SK-N-SH treated with all-trans-retinoic acid at 6 μM for 48 hours (cell line): ENCODE measurements at places on chromosomes 12 and 14.

GRCh38 chr12:77504466-77504865, 326.2 kb upstream of the NAV3 start:
- ATAC-seq, result no peak

- peak; percentile 68 for ATAC-seq
Observed at GRCh38 chr14:89814126-89814525, 140.4 kb downstream of the EFCAB11 start.

GRCh38 chr14:34122081-34122480, 171.2 kb upstream of the EGLN3 start:
- ATAC-seq, result no peak

DNA sequence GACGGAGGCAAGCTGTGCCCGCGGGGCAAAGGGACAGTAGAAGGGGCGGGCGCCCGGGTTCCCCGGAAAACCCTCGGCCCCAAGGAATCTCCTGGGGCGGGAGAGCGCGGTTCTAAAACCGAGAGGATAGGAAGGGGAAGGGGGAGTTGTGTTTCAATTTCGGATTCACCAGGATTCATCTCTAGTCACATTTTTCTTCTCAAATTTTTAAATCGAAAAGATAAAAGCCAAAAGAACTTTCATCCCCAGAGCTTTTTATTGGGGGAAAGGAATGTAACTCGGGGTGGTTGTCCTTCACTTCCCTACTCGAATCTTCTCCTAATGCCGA, 1.4 kb downstream of the BMP4 start:
- no peak for ATAC-seq
